KG1 (cell line): ENCODE measurements at places on chromosomes 6 and 20.

DNA sequence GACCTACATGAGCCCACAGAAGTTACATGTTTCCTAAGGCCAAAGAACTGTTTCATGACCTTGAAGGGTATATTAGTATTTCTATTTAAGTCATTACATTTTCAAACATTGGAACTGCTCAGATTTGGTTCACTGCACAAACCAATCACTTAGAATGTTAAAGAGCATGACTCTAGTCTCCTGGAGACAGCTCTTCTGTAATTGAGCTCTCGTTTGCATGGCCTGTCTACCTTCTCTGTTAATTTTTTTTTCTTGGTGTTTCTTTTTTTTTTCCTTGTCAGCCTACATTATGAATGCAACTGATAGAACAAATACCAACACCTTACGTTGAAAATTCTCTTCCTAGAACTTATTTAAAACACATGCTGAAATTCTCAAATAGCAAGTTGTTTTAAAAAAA, 860.2 kb upstream of the MAP3K7 start:
- DNase-seq: no peak

- no peak for DNase-seq
Measured at GRCh38 chr6:51854876-51855275, 232.5 kb downstream of the PKHD1 start.

DNA sequence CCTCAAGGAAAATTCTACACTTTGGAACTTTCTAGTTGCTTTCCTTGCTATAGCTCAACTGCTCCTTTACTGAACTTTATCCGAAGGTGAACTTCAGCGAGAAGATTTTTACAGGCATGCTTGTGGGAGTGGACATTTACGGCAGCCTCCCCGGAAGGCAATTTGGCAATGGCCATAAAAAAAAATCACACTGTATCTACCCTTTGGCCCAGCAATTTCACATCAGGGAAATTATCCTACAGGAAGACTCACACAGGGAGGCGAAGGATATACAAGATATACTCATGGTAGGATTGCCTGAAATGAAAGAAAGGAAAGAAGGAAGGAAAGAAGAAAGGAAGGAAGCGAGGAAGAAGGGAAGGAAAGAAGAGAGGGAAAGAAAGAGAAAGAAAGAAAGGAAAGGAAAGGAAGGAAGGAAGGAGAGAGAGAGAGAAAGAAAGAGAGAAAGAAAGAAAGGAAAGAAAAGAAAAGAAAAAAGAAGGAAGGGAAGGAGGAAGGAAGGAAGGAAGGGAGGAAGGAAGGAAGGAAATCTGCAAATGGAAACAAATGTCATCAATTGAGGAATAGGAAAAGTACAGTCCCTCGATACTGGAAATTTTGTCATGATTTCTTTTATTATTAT, 25.7 kb downstream of the OVOL2 start:
- no peak for DNase-seq

DNA sequence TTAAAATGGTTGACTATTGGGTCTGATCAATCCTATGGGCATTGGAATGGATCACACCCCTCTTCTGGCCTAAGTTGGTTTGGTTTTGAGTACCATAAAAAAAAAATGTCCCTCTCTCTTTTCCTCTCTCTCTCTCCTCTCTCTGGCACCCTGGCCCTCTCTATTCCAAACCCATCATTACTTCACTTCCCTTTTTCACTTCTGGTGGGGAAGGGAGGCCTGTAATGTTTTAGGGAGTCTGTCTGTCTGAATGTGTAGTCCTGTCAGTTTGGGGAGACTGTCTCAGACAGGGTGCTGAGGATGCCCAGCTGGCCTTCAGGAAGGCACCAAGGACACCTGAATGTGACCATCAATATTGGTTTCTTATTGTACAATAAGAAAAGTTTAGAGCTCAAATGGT, 165.8 kb downstream of the CD24 start:
- no peak for DNase-seq
